ENCODE measurements at places on chromosomes 12 and 14. TPM values are rescaled to one million over a fixed set of nuclear protein-coding genes. Genes with fewer than 3 reads are reported as not detected.

- H3K27ac ChIP-seq = no peak overlapping the region
- no peak for DNase-seq
- no peaks in the 10 kb centered on the region for H3K36me3 ChIP-seq
- no peaks in the 10 kb centered on the region for H3K27me3 ChIP-seq
- no peaks in the 10 kb centered on the region for H3K4me1 ChIP-seq
Observed at GRCh38 chr14:71290301-71290700, 383.0 kb downstream of the PCNX1 start.

DNA sequence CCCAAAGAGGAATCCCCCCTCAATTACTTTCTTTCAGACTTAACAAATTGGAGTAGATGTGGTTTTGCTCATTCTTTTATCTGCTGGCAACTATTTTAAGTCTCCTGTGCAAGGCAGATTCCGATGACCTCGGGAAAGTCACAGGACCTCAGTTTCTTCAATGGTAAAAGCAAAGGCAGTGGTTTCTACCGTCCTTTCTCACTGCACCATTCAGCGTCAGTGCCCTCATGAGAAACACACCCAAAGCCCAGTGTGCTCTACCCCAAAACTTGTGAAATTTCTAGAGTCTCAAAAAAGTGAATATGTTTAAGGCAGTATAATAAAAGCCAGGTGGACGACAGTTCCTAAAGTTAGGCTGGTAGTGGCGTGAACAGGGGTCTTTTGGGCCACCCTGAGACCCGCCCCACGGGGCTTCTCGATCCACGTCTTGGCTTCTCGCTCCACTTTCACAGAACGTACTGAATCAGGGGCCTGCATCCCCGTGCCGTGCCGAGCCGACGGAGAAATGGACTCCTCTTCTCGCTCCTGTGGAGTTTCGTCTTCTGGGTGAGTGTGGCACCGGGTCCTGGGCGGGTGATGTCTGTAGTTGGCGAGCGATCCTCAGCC is 1.3 kb upstream of the ARHGAP5 start:
- H3K27me3 ChIP-seq = no peaks in the 10 kb centered on the region
- H3K36me3 ChIP-seq = no peaks in the 10 kb centered on the region
- H3K27ac ChIP-seq = peak overlapping the region; percentile 98
- peaks cover 14% of the 10 kb centered on the region for H3K4me1 ChIP-seq

DNA sequence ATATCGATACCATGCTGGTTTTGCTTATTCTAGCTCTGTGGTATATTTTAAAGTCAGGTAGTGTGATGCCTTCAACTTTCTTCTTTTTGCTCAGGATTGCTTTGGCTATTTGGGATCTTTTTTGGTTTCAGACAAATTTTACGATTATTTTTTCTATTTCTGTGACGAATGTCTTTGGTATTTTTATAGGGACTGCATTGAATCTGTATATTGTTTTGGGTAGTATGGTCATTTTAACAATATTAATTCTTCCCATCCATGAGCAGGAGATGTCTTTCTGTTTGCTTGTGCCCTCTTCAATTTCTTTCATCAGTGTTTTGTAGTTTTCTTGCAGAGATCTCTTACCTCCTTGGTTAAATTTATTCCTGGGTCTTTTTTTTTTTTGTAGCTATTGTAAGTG is 10.8 kb upstream of the SLC4A8 start:
- no peaks in the 10 kb centered on the region for H3K4me1 ChIP-seq
- H3K27ac ChIP-seq = no peak overlapping the region
- H3K4me3 ChIP-seq = no peak overlapping the region
- no peaks in the 10 kb centered on the region for H3K36me3 ChIP-seq
- H3K27me3 ChIP-seq = no peaks in the 10 kb centered on the region

- peak overlapping the region; percentile 86 for H3K27ac ChIP-seq
- H3K4me1 ChIP-seq = peaks cover 47% of the 10 kb centered on the region
- H3K4me3 ChIP-seq = no peak overlapping the region
- no peaks in the 10 kb centered on the region for H3K27me3 ChIP-seq
- no peaks in the 10 kb centered on the region for H3K36me3 ChIP-seq
Observed at GRCh38 chr12:89949457-89950195, 241.0 kb upstream of the ATP2B1 start.

GRCh38 chr14:100616854-100617409 is 29.7 kb upstream of the BEGAIN start:
- H3K36me3 ChIP-seq = no peaks in the 10 kb centered on the region

DNA sequence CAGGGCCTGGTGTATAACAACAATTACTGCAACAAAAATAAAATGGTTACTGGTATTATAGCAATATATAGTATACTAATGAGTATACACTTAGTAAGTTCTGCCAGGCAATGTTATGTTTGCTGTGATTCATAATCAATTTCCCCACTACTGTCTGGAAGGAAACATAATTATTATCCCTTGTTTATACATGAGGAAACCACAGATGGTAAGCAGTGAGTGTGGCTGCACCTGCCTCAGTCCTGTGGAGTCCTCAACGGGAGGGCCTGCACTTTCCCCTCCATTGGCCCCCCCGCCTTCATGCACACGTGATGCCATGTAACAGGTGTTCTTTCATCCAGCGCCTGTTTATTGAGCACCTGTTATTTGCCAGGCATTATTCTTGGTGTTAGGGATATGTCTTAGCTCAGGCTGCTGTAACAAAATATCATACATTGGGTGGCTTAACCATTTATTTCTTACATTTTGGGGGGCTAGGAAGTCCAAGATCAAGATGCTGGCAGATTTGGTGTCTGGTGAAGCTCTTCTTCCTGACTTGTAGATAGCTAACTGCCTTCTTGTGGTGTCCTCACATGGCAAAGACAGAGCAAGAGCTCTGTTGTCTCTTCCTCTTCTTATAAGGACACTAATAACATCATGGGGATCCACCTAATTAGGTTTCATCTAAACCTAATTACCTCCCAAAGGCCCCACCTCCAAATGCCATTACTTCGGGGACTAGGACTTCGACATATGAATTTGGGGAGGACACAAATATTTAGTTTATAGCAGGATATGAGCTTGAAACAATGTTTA is 59.5 kb upstream of the CHGA start:
- no peak for DNase-seq
- H3K27ac ChIP-seq = no peak overlapping the region
- H3K27me3 ChIP-seq = no peaks in the 10 kb centered on the region
- H3K36me3 ChIP-seq = no peaks in the 10 kb centered on the region
- H3K4me3 ChIP-seq = no peak overlapping the region
- no peaks in the 10 kb centered on the region for H3K4me1 ChIP-seq

DNA sequence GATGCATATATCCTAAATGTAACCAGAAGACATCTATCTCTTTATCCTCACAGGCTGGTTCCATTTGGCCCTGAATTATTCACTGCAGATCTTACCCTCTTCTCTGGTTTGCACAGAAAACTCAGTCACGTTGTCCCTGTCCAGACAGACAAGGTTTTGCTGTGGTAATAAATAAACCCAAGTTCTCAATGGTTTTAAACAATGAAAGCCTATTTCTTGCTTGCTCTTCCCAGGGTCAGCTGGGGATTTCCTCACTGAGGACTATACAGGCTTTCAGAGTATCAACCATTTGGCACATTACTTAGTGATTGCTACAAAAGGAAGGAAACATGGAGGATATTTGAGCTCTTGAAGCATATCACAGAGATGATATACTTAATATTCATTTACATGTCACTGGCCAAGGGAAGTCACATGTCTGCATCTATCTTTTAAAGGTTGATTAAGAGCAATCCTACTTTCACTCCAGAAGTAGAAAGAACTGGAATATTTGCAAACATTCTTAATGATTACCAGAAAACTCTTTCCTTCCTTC is 24.4 kb upstream of the E2F7 start:
- H3K36me3 ChIP-seq = no peaks in the 10 kb centered on the region
- H3K27me3 ChIP-seq = no peaks in the 10 kb centered on the region
- no peak overlapping the region for H3K27ac ChIP-seq
- H3K4me1 ChIP-seq = no peaks in the 10 kb centered on the region
- no peak for DNase-seq

DNA sequence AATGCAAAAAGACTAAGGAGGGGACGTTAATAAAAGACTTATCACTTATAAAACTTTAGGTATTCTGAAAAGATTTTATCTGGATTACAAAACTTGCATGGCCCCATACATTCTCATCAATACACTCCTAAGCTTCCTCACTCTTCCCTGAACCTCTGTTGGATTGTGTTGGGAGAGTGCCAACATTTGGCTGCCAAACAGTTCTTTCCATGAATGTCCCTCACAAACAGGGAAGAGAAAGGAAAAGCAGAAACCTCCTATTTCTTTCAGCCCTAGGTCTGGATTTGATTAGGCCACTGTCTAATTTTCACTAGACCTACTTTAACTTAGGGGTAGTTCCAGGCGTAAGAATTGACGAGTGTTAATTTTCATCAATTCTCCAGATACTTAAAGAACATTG is 11.7 kb downstream of the PTHLH start:
- H3K4me3 ChIP-seq = no peak overlapping the region
- no peaks in the 10 kb centered on the region for H3K36me3 ChIP-seq
- peaks cover 10% of the 10 kb centered on the region for H3K27me3 ChIP-seq
- H3K27ac ChIP-seq = no peak overlapping the region

DNA sequence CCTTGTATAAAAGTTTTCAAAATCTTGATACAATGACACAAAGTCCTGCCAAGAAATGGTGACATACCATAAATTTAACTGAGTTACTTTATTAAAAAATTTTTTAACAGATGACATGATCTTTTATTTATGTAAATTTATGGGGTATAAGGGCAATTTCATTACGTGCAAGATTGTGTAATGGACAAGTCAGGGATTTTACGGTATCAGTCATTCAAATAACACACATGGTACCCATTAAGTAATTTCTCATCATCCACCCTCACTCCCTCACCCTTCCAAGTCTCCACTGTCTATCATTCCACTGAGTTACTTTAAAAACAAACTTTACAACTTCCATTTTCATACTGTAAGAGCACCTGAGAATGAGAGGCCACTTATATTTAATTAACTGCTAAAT is 37.4 kb downstream of the SPTLC2 start:
- H3K36me3 ChIP-seq = no peaks in the 10 kb centered on the region
- H3K27ac ChIP-seq = no peak overlapping the region
- H3K27me3 ChIP-seq = no peaks in the 10 kb centered on the region
- H3K4me3 ChIP-seq = no peak overlapping the region
- no peaks in the 10 kb centered on the region for H3K4me1 ChIP-seq

DNA sequence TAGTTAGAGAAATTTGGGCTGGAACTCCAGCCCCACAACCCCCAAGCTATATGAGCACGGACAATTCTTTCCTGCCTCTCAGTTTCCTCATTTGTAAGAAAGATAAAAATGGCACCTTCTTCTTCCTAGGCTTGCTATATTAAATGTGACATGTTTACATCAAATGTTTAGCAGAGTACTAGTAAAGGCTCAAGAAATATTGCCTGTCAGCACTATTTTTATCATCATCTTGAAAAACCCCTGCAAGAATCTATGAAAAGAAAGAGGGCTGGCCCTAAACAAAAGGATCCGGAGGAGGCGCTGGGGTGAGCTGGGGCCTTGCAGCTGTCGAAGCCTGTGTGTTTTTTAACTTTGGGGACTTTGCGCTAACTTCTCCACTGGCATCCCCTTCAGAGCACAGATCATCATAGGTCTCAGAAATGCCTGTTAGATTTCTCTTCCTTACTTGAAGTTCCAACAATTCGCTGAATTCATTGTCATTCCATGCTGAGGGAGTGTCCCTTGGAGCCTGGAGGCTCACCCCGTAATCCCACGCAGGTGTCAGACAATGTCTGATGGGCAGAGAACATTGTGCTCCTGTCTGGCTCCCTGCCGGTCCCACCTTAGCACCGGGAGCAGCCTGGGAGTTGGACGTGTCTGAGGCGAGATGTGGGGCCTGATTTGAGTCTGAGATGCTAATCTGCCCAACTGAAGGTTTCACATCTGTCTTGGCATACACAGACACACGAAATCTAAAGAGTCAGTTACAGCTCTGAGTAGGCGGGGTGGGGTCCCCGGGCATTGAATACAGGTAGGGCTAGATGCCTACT is 206.8 kb downstream of the NUAK1 start:
- H3K4me1 ChIP-seq = no peaks in the 10 kb centered on the region
- no peaks in the 10 kb centered on the region for H3K36me3 ChIP-seq
- H3K4me3 ChIP-seq = no peak overlapping the region
- no peak overlapping the region for H3K27ac ChIP-seq
- DNase-seq = no peak

- no peak for DNase-seq
- no peaks in the 10 kb centered on the region for H3K27me3 ChIP-seq
- peaks cover 39% of the 10 kb centered on the region for H3K4me1 ChIP-seq
- no peaks in the 10 kb centered on the region for H3K36me3 ChIP-seq
Observed at GRCh38 chr12:71158361-71158882, 623 bp upstream of the TSPAN8 start.

- peaks cover 50% of the 10 kb centered on the region for H3K27me3 ChIP-seq
- no peaks in the 10 kb centered on the region for H3K36me3 ChIP-seq
Observed at GRCh38 chr14:104937694-104938365, 13.2 kb downstream of the PLD4 start.

GRCh38 chr14:83309211-83309610 is 1775.6 kb upstream of the SEL1L start:
- no peak overlapping the region for H3K27ac ChIP-seq
- H3K27me3 ChIP-seq = no peaks in the 10 kb centered on the region
- no peaks in the 10 kb centered on the region for H3K36me3 ChIP-seq

DNA sequence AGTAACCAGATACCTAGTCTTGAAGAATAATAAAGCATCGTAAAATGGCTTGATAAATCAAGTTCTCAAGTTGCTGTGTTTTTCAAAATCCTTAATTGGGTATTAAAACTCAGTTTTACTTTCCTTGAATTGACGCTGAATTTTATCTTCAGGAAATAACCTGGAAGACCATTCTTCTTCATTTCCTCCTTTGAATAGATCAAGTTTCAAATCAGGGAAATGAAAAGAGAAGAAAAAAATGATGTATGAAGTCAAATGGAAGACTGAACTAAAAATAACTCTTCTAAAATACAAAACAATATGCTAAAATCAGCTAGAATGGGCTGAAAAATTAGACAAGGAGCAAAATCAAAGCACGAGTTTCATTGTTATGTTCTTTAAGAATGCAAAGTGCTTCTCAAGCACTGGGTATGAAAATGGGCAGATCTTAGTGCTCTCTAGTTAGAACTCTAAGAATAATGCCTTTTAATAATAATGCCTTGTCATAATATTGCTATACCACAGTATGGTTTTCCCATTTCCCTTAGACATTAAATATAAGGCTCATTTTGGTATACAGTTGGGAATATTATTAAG is 54.6 kb upstream of the CLEC14A start:
- H3K36me3 ChIP-seq = no peaks in the 10 kb centered on the region
- no peak for DNase-seq
- H3K27ac ChIP-seq = no peak overlapping the region

DNA sequence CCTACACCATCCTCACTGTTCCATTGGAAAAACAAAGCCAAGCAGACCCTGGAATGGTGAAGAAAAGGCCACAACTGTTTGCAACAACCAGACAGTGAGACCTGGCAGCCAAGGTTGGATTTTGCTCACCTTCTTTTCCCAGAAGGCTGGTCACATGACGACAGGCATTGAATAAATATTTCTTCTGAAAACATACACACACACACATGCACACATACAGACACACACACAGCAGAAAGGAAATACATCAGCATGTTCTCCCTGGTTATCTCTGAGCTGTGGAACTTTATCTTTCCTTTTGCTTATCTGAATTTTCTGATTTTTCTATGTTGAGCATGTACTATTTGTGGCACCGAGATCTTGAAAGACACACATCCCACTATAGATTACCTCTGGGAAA is 38.0 kb upstream of the CCDC60 start:
- H3K4me1 ChIP-seq = no peaks in the 10 kb centered on the region
- no peak overlapping the region for H3K4me3 ChIP-seq
- DNase-seq = peak; percentile 61
- peaks cover 4% of the 10 kb centered on the region for H3K27me3 ChIP-seq

- H3K36me3 ChIP-seq = no peaks in the 10 kb centered on the region
- no peak overlapping the region for H3K4me3 ChIP-seq
- no peak for DNase-seq
- no peaks in the 10 kb centered on the region for H3K27me3 ChIP-seq
- H3K4me1 ChIP-seq = no peaks in the 10 kb centered on the region
- no peak overlapping the region for H3K27ac ChIP-seq
Observed at GRCh38 chr12:108379823-108380222, 40.7 kb upstream of the CMKLR1 start.

Gene KRT81
- total RNA-seq = not detected

Gene MAGOHB
- total RNA-seq = 23.9 TPM

Gene OR6C4
- total RNA-seq = not detected

Gene APOF
- total RNA-seq = 0.12 TPM
